ENCODE measurements at places on chromosomes 2 and 18. TPM values are rescaled to one million over a fixed set of nuclear protein-coding genes. Genes with fewer than 3 reads are reported as not detected.

The EMILIN2 gene
- 20.8 TPM for total RNA-seq

The EFEMP1 gene
- total RNA-seq = not detected

- H3K27ac ChIP-seq = no peak overlapping the region
- peaks cover 6% of the 10 kb centered on the region for H3K36me3 ChIP-seq
- H3K27me3 ChIP-seq = peaks cover 66% of the 10 kb centered on the region
- H3K4me3 ChIP-seq = peak overlapping the region; percentile 29
- no peak for DNase-seq
Observed at GRCh38 chr2:63052411-63053080, 1.9 kb downstream of the OTX1 start.

DNA sequence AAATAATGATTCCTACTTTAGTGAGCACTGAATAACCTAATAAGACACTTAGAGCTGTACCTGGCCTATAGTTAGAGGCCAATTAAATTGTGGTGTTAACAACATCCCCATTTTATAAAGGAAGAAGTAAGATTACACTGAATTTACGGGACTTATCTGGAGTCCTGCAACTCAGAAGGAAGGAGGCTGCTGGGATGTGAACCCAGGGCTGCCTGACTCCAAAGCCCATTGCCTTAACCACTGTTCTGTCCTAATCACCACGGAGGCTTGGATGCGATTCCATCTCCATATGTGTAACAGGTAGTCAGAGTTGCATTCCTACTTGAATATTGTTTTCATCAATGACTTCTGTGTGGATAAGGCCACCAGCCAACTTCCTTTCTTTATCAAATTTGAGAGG, 168.9 kb downstream of the SOCS6 start:
- H3K4me3 ChIP-seq = no peak overlapping the region
- no peak for DNase-seq
- H3K36me3 ChIP-seq = no peaks in the 10 kb centered on the region
- H3K4me1 ChIP-seq = no peaks in the 10 kb centered on the region

DNA sequence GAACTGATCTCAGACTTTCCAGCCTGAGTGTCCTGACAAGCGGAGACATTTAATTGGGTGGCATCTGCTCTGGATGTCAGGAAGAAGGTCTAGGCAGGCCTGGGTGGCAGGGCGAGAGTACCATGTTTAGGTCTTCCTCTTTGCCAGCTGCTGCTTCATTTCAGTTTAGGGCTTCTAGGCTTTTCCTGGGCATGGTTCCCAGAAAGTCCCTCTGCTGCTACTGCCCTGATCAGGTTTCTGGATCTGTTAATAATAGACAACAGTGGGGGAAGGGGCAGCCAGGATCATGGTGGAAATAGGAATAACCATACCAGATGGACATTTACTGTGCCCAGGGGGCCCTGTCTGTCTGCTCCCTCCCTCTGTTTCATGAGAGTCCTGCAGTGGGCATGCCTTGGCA, 2.3 kb upstream of the PLCD4 start:
- no peaks in the 10 kb centered on the region for H3K36me3 ChIP-seq
- no peak for DNase-seq
- no peak overlapping the region for H3K27ac ChIP-seq
- H3K4me3 ChIP-seq = no peak overlapping the region
- H3K4me1 ChIP-seq = no peaks in the 10 kb centered on the region
- H3K27me3 ChIP-seq = peaks cover 18% of the 10 kb centered on the region

The TUBB6 gene
- total RNA-seq = 3.7 TPM

DNA sequence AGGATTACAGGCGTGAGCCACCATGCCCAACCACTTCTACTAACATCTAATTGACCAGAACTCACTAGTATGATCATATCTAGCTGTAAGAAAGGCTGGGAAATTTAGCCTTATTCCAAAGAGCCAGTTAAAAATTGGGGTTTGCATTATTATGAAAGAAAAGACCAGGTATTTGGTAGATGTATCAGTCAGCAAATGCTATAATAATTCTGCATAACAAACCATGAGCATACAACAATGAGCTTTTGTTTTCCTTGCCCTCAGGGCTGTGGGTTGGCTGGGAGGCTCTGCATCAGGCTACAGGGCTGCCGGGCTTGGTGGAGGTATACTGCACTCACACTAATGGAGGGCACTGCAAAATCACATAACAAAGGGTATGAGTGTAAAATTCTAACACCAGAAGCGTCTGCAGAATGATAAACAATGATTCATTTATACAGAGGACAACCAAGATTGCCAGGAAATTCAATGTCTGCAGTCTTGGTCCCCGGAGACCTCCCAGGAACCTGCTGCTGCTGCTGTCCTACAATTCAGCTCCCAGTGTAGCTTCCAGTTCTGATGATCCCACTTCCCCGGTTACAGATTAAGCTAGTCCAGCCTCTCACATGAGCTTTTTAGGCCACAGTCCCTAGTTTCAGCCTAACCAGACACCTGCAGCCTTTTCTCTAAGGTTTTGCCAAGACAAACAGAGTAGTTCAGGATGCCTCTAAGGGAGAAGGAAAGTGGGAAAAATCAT, 32.2 kb upstream of the ST3GAL5 start:
- no peaks in the 10 kb centered on the region for H3K27me3 ChIP-seq
- H3K36me3 ChIP-seq = no peaks in the 10 kb centered on the region
- peaks cover 5% of the 10 kb centered on the region for H3K4me1 ChIP-seq
- no peak for DNase-seq
- H3K4me3 ChIP-seq = no peak overlapping the region

GRCh38 chr2:144378551-144378950, 141.4 kb downstream of the ZEB2 start:
- H3K27me3 ChIP-seq = no peaks in the 10 kb centered on the region
- peaks cover 1% of the 10 kb centered on the region for H3K36me3 ChIP-seq
- H3K4me1 ChIP-seq = peaks cover 75% of the 10 kb centered on the region
- no peak overlapping the region for H3K4me3 ChIP-seq
- H3K27ac ChIP-seq = peak overlapping the region; percentile 80

DNA sequence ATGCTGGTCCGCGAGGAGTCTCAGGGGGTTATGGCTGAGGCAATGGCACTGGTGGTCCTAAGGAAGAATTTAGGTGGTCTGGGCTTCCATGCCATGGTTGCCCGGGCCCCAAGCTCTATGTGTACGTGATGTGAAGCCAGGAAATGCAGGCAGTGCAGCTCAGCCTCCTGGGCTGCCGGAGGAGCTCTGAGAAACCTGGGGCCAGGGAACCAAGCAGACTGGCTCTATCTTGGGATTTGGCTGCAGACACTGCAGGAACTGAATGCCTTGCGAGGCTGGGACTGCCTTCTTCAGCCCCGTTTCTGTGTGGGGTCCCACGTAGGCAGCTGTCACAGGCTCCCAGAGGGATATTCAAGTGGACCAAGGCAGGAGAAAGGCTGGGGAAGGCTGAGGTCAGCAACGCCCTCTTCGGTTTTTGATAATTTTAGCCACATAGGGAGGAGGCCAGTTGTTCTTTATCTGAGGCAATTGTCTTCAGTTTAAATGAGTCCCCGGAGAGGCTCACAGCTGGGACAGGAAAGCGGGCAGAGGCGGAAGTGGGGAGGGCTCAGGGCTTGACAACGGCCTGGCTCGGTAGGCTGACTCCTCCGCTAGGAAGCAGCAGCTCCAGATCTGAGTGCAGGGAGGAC, 77.7 kb downstream of the RHOB start:
- H3K27me3 ChIP-seq = peaks cover 6% of the 10 kb centered on the region
- H3K4me3 ChIP-seq = peak overlapping the region; percentile 29
- H3K36me3 ChIP-seq = no peaks in the 10 kb centered on the region
- no peak for DNase-seq

The ASTL gene
- total RNA-seq = 0.92 TPM

The PLCD4 gene
- 0.74 TPM for total RNA-seq

The SMPD4 gene
- total RNA-seq = 122 TPM

The PTH2R gene
- not detected for total RNA-seq

DNA sequence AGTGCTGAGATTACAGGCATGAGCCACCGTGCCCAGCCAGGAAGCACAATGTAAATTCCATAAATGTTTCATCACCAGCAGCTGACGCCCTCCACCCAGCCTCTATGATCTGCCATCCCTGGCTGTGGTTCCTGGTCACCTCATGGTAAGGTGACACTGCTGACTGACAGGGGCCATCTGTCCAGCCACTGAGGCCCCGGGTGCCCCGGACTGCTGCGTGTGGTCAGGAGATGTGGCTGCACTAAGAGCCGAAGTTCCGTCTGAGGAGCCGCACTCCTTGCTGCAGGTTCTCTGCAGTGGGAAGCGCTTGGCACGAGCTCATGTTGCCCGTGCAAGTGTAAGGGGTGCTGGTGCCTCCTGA, 10.9 kb downstream of the NTSR2 start:
- no peak overlapping the region for H3K4me3 ChIP-seq
- H3K27ac ChIP-seq = no peak overlapping the region
- H3K4me1 ChIP-seq = no peaks in the 10 kb centered on the region
- peaks cover 6% of the 10 kb centered on the region for H3K36me3 ChIP-seq

GRCh38 chr2:200033929-200034328, 78.5 kb downstream of the MAIP1 start:
- DNase-seq = no peak
- H3K4me3 ChIP-seq = no peak overlapping the region
- no peaks in the 10 kb centered on the region for H3K36me3 ChIP-seq
- peaks cover 6% of the 10 kb centered on the region for H3K27me3 ChIP-seq

DNA sequence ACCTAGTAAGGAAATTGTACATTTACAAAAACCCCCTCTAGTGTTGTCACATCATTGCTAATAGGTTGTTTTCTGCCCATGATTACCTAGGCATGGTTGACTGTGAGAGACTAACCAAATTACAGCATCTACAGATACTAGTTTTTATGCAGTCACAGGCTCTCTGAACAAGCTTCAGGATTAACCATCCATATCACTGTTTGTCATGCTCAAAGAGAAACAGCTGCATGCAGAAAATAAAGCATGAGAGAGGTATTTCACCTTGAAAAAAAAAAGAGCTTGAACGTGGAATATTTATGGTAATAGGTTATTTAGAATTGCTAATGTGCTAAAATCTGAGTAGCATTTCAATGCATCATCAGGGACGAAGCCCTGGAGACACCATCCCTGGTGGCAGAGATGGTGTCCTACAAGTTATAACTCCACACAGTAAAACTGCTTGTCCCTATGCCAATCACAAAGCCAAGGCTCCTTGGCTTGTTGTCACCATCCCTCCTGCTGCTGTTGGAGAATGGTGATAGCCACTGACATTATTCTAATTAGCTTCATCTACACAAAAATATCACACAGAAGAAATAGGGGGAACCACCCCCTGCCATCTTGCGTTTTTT, 5.4 kb downstream of the NEB start:
- no peak overlapping the region for H3K4me3 ChIP-seq
- no peak overlapping the region for H3K27ac ChIP-seq
- H3K27me3 ChIP-seq = no peaks in the 10 kb centered on the region
- no peaks in the 10 kb centered on the region for H3K36me3 ChIP-seq
- no peak for DNase-seq
- peaks cover 9% of the 10 kb centered on the region for H3K4me1 ChIP-seq

The C1GALT1C1L gene
- not detected for total RNA-seq

DNA sequence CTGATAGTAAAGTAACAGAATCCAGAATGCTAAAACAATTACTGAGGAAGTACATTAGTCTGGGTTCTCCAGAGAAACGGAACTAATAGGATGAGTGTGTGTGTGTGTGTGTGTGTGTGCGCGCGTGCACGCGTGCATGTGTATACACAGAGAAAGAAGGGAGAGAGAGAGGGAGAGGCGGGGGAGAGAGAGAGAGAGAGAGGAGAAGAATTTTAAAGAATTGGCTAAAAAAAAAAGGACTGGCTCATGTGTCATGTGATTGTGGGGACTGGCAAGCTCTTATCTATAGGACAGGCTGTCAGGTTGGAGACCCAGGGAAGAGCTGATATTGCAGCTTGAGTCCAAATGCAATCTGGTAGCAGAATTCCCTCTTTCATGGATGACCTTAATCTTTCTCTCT, 976.2 kb upstream of the CDH2 start:
- H3K4me3 ChIP-seq = no peak overlapping the region
- no peaks in the 10 kb centered on the region for H3K27me3 ChIP-seq
- H3K27ac ChIP-seq = no peak overlapping the region
- no peak for DNase-seq
- H3K36me3 ChIP-seq = peaks cover 5% of the 10 kb centered on the region
- H3K4me1 ChIP-seq = peaks cover 2% of the 10 kb centered on the region

DNA sequence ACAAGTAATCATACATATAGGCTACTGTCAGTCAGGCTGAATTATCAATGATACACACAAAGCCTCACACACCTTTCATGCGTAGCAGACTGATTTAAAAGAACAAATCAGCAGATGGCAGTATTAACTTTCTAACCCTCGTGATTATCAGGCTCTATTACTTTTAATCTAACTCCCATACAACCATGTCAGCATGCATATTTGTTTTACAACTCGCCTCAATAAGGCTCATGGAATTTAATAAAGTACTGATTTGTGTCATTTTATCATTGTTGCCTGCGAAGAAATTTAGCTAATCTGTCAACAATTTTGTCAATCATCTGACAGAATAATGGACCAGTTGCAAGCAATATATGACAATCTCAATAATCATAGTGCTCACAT, 82.8 kb downstream of the SLC25A12 start:
- no peak for DNase-seq
- no peaks in the 10 kb centered on the region for H3K4me1 ChIP-seq
- H3K36me3 ChIP-seq = no peaks in the 10 kb centered on the region
- no peak overlapping the region for H3K4me3 ChIP-seq
- no peaks in the 10 kb centered on the region for H3K27me3 ChIP-seq

The SRD5A2 gene
- total RNA-seq = not detected

DNA sequence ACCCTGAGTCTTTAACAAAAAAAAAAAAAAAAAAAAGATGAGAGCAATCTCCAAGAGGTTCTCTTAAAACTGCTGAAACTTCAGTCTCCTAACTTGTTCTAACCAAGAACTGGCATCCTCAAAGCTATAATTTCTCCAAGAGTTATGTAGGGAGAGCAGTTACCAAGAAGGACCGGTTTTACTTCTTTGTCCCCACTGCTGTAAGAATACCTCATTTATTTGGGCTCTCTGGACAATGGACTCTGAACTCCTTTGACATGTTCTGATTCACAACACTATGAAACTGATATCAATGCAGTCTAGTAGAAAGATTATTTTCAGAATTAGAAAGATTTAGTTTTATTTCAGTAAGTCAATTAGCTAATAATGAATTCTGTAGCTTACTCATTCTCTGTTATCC, 84.5 kb upstream of the DTNB start:
- no peak overlapping the region for H3K27ac ChIP-seq
- H3K27me3 ChIP-seq = no peaks in the 10 kb centered on the region
- H3K4me3 ChIP-seq = no peak overlapping the region
- H3K4me1 ChIP-seq = peaks cover 16% of the 10 kb centered on the region
- DNase-seq = no peak
- peaks cover 16% of the 10 kb centered on the region for H3K36me3 ChIP-seq

The TMEM185B gene
- total RNA-seq = 33.0 TPM

GRCh38 chr18:44388329-44388728, 292.4 kb upstream of the SETBP1 start:
- H3K27me3 ChIP-seq = no peaks in the 10 kb centered on the region
- no peak for DNase-seq
- no peaks in the 10 kb centered on the region for H3K36me3 ChIP-seq
- H3K4me1 ChIP-seq = no peaks in the 10 kb centered on the region

- DNase-seq = no peak
- H3K36me3 ChIP-seq = no peaks in the 10 kb centered on the region
- no peak overlapping the region for H3K4me3 ChIP-seq
- H3K27ac ChIP-seq = no peak overlapping the region
Observed at GRCh38 chr18:29176681-29177080, 999.8 kb upstream of the CDH2 start.

Data from natural killer cell treated with Interleukin-12 subunit alpha and Interleukin-12 subunit beta and Interleukin-15 and Interleukin-18, amount 100 ng/mL, for 72 hours (primary cell).